ENCODE measurements at places on chromosomes 5 and 9. TPM values are rescaled to one million over a fixed set of nuclear protein-coding genes. Genes with fewer than 3 reads are reported as not detected.

The PCDHA7 gene
- not detected for total RNA-seq

The ZBED3 gene
- 4.3 TPM for total RNA-seq

DNA sequence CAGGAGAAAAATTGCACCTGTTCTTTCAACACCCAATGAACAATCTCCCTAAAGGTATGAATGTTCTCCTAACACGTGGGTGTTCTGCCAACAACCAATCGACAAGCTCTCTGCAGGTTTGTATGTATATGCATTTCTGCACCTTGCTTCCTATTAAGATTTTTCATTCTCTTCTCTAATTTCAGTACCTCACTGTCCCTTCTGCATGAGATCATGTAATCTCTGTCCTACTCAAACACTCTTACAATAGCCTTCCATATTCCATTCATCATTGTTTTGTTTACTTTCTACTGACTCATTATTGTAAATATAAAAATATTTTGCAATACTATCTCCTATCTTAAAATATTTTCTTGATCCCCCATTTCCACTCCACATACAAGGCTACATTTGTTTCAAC is 382.0 kb downstream of the CDH12 start:
- DNase-seq: no peak

GRCh38 chr5:1532384-1532783 is 8.6 kb upstream of the LPCAT1 start:
- DNase-seq: no peak

GRCh38 chr9:134304690-134305089 is 21.6 kb upstream of the RXRA start:
- DNase-seq: no peak

- DNase-seq: no peak
Measured at GRCh38 chr5:151562019-151562707, 29.0 kb downstream of the FAT2 start.

DNA sequence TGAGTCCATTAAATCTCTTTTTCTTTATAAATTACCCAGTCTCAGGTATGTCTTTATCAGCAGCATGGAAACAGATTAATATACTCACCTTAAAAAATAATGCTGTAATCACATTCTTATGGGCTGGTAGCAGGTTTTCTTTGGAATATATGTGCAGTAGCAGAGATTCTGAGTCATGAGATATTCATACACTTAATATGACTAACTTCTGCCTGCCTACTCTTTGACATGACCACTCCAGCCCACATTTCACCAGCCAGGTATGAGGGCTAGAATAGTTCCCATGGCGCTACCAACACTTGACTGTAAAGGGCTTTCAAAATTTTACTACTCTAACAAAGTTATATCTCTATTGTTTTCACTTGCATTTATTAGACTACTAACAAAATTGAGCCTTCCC is 74.1 kb upstream of the GHR start:
- no peak for DNase-seq

Data from right atrium auricular region (tissue), 2 donors.